SK-N-MC (cell line): ENCODE measurements at places on chromosomes 5 and 9.

DNA sequence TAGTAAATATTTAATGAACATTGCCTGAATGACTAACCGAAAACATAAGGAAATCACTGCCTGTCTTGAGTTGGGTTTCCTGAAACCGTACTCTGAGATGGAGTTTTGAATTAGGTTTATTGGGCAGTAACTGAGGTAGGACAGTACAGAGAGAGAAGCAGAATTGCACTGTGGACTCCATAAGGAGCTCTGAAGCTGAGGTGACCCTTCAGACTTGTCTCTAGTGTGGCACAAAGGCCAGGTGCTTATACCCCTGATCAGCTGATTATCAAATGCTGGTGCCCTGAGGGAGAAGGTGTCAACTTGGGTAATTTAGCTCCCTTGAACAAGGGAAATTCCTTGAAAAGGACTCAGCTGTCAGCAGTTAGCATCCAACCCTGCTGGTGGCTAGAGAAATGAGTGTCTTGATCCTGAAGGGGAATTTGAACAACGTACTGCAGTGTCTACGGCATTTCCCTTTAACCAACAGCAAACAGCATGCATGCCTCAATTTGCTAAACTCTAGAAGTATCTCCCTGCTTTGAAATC is 135.0 kb upstream of the SMARCA2 start:
- no peak for DNase-seq

- DNase-seq, result no peak
Observed at GRCh38 chr5:116825486-116825885, 250.9 kb upstream of the SEMA6A start.

- DNase-seq, result no peak
Observed at GRCh38 chr9:96721731-96722429, 56.0 kb downstream of the ZNF510 start.

DNA sequence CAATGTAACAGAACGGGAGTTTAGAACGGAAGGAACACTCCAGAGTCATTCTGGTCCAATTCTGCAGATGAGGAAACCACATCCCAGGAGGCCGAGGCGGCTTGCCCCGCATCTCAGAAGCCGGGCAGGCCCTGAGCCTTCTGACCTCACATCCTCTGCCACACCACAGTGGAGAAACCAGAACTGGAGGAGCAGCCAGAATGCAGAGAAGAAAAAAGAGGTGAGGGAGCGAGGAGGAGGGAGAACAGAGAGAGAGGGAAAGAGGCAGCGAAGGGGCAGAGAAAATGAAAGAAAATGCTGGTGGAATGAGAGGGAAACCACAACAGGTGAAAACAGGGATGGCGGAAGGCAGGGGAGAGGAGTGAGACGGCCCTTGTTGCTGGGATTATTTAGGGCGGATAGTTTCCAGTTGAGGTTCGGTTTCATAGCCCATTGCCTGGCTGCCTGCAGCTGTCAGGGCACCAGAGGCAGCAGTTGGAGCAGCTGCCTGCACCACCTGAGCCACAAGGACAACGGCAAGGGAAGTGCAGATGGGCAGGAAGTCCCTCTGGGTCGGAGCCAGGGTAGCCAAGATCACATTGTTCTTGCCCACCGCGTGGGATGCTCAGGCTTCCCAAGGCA is at the start of gene HMHB1:
Gene HMHB1, plus strand, starts transcription at position 77 of the 621 bp plus-strand sequence.
- no peak for DNase-seq

DNA sequence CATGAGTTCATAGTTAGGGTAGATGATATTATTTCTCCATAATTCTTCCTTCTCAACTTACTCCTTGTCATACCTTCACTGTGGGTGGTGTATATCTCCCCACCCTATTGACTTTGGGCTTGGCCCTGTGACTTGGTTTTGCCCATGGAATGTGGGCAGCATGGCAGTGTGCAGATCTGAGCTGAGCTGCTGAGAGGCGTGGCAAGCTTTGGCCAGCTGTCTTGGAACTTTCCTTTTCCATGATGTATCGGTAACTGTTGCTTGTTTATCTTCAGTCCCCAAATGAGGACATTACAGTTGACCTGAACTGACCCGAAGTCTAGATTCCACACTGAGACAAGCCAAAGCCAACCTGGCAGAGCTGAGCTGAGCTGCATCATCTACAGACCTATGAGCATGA is 70.4 kb downstream of the RALGPS1 start:
- no peak for DNase-seq

DNA sequence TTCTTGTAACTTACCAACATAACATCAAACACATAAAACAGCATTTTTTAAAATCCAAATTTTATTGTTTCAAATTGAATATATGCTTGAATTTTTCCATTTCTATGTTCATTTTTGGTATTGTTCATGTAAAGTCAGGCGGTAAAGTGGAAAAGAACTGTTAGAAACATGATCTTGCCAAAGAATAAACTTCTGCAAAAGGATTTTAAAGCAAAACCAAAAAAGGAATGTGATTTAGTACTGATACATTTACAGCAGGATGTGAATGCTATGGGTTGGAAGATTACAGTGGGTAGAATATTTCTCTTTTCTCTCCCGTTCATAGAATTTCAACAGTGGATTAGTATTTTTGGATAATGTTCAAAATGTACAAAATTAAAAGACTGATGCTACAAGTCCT is 277.2 kb upstream of the MPDZ start:
- DNase-seq, result no peak

GRCh38 chr5:143239882-143240518 is 163.5 kb downstream of the NR3C1 start:
- DNase-seq, result no peak

- no peak for DNase-seq
Observed at GRCh38 chr9:98992885-98993569, 49.3 kb downstream of the COL15A1 start.

DNA sequence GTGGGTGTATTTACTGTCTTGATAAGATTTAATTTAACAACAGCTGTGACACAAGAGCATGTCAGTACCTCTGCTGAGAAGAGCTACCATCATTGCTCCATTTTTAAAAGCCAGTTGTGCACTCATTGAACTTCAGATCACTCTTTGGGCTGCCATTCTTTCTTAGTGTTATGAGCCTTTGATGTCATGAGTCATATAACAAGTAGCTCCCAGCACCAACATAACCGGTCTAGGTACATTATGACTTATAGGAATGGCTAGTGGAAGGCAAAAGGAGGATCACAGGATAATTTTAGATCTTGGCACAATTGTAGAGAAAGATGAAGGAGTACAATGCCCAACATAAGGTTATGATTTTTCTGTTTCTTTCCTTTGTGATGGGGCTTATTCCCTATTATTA is 170.8 kb upstream of the FBN2 start:
- DNase-seq, result no peak

DNA sequence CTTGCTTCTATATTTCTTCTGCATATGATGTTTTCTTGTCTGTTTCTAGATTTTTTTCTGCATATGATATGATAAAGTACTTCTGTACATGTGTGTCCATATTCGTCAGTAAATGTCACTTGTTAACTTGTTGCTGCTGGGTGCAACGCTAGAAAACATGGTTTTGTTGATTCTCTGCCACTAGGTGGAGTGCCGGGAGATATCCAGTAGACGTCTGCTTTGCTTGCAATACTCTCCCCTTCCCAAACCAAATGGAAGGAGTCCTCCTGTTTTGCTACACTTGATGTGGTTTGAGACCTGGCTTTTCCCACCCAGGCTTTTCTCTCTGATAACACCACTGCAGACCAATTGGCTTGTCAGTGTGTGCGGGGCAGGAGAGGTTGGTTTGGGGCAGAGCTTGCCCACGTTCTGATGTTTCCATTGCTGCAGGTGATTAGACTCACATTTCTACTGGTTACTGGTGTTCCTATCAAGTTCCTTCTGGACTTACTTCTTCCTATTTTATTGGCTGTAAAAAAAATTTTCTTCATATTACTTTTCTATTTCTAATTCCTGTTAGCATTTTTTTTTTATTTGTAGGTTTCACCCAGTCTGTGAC is 900.0 kb upstream of the CDH10 start:
- no peak for DNase-seq

GRCh38 chr5:963673-964531 is 44.7 kb upstream of the NKD2 start:
- DNase-seq, result no peak

GRCh38 chr5:31614151-31615020 is 24.5 kb upstream of the PDZD2 start:
- no peak for DNase-seq

- DNase-seq, result peak; percentile 10
Observed at GRCh38 chr9:75889977-75890471, 449 bp upstream of the PCSK5 start.

DNA sequence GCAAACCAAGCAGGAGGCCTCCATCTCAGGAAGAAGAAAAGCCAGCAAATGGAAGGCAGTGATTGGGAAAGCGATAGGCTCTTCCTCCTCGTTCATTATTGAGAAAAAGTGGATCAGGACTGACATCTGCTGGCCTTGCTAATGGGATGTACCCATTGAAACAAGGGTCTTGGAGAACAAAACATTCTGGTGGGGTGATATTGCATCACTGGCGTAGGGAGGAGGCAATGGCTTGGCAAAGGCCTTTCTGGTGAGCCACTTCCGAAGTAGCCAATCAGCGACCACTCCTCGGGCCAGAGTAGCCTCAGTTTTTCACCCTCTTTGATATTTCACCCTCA is 86.7 kb upstream of the NFIB start:
- peak; percentile 52 for DNase-seq

DNA sequence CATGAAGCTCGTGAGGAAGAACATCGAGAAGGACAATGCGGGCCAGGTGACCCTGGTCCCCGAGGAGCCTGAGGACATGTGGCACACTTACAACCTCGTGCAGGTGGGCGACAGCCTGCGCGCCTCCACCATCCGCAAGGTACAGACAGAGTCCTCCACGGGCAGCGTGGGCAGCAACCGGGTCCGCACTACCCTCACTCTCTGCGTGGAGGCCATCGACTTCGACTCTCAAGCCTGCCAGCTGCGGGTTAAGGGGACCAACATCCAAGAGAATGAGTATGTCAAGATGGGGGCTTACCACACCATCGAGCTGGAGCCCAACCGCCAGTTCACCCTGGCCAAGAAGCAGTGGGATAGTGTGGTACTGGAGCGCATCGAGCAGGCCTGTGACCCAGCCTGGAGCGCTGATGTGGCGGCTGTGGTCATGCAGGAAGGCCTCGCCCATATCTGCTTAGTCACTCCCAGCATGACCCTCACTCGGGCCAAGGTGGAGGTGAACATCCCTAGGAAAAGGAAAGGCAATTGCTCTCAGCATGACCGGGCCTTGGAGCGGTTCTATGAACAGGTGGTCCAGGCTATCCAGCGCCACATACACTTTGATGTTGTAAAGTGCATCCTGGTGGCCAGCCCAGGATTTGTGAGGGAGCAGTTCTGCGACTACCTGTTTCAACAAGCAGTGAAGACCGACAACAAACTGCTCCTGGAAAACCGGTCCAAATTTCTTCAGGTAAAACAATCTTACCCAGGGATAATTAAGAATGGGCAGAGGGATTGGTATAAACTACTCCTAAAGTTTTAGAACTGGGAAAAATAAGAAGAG is 12.9 kb downstream of the ITGA1 start:
- DNase-seq, result no peak

DNA sequence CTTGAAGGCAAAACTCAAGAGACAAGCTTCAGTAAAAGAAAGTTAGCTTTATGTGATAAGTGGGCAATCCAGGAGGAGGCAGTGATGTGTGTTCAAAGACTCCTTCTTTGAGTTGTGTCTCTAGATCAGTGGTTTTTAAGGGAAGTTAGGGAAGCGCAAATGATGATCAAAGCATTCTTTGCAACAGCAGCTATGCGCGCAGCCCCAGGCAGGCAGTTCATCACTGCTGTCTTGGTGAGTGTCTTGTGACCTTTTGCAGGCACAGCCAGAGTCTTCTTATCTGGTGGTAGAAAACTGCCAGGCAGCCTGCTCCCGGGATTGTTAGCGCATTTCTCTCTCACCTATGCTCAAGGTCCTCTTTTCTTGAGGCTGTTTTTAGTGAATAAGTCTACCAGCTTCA is 40.3 kb upstream of the CLK4 start:
- DNase-seq, result no peak

DNA sequence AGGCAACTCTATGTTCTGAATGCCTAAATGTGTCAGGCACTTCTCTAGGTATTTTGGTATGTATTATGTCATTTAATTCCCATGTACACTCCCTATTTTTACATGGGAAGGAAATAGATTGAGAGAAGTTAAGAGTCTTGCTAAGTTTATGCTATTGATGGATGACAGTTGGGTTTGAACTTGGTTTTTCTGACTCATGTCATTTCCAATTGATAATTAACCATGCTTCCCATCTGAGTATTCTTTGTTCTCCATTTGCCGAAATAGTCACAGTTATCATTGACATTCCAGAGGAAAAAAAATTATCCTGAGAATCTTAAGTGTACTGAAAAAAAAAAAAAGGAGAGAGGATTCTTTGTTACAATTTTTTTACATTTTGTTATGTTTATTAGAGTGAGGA is 23.1 kb upstream of the DMRTA1 start:
- no peak for DNase-seq

- DNase-seq, result no peak
Observed at GRCh38 chr5:13601112-13601511, 343.4 kb downstream of the DNAH5 start.

- peak; percentile 42 for DNase-seq
Observed at GRCh38 chr9:37337301-37337890, 85.1 kb upstream of the GRHPR start.

DNA sequence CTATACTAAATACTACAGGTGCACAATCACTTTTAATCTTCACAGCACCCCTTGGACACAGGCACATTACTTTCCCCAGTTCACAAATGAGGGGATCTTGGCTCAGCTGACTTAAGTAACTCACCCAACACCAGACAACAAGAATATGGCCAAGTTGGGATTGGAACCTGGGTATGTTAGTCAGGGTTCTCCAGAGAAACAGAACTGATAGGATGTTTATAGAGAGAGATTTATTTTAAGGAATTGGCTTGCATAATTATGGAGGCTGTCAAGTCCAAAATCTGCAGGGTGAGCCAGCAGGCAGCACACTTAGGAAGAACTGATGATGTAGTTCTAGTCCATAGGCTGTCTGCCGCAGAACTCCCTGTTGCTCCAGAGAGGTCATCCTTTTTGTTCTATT is 312.9 kb downstream of the MAN2A1 start:
- DNase-seq, result no peak

DNA sequence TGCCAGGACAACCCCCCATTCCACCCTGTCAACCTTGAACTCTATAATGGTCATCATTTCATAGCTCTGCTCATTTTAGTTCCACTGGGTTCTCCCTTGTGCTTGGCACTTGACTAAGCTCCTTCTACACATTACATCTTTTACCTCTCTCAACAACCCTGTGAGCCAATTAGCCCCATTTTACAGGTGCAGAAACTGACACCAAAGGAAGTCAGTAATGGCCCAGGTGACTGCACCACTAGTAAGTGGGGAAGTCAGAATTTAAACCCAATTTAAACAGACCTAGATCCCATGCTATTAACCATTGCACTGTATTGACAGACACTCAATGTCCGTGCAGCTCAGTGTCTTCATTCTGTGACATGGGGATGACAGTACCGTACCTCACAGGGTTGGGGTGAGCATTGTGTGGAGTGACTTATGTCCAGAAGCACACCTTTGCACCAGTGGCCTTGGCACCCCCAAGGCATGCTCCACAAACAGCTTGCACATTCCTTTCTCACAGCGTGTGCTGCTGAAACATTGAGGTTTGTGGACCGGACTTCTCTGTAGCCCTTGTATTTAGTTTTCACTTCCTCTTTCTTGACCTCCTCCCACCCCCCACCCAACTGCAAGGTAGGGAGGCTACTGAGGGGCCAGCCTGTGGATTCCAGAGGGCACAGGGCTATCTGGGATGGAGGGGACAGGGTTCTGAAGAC is 23.1 kb downstream of the IRF1 start:
- no peak for DNase-seq
